ENCODE measurements at places on chromosomes 1 and 21.

DNA sequence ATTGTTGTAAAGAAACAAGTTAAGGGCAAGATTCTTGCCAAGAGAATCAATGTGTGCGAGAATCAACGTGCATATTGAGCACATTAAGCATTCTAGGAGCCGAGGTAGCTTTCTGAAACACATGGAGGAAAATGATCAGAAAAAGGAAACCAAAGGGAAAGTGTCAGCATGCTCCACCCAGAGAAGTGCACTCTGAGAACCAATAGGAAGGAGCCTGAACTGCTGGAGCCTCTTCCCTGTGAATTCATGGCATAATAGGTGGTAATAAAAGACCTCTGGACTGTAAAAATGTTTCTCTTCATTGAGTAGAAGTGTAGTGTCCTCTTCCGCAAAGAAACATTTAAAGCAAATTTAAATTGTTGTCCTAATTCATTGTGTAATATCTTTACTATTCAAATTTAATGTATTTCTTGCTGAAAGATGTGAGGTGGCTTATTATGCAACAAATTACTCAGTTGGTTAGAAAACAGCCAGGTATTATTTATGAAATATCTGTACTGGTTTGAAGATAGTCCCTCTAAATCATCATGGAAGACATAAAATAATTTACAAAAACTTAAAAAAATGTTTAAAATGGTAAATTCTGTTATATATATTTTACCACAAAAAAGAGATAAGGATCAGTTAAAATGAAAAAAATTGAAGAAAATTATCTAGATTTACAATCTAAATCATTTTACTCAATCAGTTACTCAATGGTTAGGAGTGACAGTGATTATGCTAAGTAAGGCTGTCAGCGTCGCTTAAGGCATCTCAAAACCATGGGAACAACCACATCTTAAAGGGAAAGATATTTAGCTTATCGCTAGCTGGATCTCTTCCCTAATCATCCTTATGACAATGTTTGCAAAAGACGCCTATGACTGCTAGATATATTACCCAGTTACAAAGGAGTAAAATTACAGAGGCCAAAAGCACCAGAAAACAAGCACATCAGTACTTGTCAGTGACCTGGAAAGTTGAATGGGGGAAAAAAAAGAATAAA is 31.3 kb downstream of the NVL start:
- DNase-seq, result no peak

DNA sequence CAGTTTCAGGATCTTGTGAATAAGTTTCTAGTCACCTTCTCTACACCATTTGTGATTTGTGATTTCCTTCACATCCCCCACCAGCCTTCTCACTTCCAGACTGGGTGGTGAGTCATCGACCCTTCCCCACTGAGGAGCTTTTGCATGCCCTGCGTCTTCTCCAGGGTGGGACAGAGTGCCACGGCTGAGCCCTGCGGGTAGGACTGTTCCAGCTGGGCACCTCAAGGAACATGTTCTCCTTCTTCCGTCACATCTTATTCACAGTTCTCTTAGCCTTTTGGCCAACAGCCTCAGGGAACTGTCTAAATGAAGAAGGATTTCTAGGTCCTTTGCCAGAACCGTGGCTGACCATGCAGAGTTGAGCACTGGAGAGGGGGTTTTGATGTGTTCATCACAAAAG is 116.5 kb downstream of the TMEM53 start:
- no peak for DNase-seq

DNA sequence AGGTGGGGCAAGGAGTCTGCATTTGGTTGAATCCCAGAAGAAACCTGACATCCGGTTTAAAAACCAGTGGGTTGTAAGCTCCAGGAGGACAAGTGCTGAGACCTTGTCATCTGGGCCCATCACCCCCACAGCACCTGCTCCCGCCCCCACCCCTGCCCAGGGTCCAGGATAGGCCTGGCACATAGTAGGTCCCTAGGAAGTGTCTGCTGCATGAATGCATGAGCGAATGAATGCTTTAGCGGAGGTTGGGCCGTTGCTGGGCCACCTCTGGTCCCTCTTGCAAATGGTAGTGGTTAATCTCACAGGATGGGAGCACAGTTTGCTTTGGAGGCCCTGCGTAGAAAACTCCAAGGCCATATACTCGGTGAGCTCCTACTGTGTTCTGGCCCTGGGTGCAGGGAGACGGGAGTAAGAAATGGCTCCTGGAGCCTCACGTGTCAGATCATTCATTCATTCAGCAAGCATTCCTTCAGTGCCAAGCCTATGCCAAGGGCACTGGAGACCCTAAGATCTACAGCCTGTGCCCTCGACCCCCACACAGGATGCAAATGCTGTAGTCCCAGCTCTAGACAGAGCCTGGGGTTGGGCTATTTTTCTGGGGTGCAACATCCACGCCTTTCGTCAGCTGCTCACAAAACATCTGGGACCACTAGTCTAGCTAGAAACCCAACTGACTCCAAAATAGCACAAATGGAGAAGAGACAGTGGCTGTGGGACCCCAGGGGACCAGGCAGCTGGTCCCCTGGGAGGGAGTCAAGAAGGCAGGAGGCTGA is 28.9 kb downstream of the EPHA2 start:
- no peak for DNase-seq

GRCh38 chr1:159990005-159990404 is 36.0 kb upstream of the SLAMF9 start:
- no peak for DNase-seq

DNA sequence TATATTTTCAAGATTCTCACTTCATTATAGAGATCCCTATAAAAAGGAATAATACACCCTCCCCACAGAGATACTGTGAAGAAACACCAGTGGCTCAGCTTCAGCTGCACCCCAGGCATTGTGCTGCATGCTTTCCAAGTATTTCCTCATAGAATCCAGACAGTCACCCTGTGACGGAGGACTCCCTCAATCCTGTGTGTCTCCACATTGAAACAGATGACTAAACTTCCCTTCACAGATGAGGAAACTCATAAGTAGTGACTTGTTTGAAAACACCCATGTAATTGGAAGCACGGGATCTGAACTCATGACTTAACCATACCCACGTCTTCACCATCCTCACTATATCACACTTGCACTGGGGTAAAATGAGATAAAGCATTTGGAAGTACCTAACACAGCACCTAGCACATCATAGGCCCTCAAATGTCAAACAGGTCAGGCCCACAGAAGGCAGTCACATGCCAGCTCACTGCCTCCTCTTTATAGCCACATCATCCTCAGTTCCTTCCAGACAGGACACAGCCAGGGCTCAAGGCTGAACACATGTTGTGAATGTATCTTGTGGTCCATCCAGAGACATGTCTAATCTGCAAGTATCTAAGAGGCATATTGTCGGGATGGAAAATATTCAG is 55.2 kb downstream of the GPR161 start:
- DNase-seq, result no peak

GRCh38 chr1:50080904-50081586 is 27.7 kb upstream of the ELAVL4 start:
- DNase-seq, result peak; percentile 63

DNA sequence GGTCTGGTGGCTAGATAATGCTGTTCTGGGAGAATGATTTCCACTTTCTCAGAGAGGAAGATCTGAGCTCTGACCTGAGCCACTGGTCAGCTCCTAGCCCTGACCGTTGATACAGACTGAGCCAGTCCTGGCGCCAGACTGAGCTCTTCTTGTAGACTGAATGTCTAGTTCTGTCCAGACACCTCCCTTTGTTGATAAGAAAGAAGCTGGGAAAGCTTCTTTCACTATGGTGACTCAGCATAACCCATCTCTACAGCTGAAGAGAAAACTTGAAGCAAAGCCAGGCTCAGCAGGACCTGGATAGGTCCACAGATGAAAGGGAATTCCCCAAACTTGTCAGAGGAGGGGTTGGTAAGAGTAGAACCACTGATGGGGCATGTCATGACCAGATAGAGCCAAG is 9.9 kb upstream of the TRABD2B start:
- DNase-seq, result peak; percentile 72

- DNase-seq, result no peak
Measured at GRCh38 chr1:168279253-168279652, 1.4 kb upstream of the TBX19 start.

GRCh38 chr1:41023279-41023990 is 1.9 kb upstream of the SLFNL1 start:
- peak; percentile 6 for DNase-seq

DNA sequence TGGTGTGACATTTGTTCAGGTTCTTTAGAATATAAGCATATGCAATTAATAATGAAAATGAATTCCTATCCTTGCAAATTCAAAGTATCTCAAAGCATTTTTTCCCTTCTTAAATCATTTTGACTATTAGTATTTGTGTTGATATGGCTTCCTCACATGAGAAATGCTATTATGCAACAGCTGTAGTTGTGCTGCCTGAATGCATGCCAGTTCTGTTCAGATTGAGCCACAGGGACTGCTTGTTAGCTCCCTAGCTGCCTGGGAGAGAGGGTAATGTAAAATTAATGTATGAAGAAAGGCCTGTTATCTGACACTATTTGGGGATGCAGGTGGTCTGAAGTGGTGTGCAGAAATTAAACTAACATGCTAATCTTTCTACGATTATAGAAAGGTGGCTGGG is 45.5 kb downstream of the CACHD1 start:
- no peak for DNase-seq

DNA sequence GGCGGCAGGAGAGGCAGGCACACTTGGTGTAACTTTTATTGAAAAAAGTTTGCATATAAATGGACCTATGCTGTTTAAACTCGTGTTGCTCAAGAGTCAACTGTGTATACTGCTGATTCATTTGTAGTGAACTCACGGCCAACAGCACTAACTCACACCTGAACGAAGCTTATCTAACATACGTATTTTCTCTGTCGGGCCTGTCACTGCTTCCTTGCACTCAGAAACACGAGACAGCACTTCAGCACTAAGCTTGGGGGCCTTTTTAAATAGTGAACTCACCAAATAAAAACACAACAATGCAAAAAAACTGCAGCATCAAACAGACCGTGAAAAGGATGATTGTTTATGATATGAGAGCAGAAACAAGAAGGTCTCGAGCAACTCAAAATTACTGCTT is 58.9 kb upstream of the NEK2 start:
- no peak for DNase-seq

GRCh38 chr21:29175408-29176134 is 45.1 kb downstream of the MAP3K7CL start:
- peak; percentile 10 for DNase-seq

DNA sequence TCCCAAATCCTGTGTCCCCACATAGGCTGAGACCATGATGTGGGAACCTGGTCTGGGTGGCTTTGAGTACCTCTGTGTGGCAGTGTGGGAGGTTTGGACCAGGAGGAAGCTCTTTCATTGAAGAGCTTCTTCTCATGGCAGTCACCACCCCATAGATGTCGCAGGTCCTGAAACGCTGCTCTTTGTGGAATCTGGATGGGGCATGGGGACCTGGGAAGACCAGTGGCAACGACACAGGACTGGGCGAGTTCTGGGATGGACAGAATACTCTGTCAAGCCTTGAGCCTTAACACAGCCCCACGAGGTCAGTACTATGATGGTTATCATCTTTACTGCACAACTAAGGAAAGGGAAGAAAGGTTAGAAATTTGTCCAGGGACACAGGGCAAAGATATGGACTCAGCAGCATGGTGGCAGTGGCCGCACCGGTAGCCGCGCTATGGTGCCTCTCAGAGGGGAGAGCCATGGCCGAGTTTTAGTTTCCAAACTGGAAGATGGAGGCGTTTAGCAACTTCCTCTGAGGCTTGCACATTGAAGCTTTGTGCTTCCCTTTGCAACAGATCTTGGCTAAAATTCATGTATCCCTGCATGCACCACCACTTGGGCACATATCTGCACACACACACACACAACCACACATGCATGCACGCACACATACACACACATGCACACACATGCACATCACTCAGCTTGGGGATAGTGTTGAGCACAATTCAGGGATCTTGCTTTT is 117.7 kb upstream of the C1orf174 start:
- no peak for DNase-seq

DNA sequence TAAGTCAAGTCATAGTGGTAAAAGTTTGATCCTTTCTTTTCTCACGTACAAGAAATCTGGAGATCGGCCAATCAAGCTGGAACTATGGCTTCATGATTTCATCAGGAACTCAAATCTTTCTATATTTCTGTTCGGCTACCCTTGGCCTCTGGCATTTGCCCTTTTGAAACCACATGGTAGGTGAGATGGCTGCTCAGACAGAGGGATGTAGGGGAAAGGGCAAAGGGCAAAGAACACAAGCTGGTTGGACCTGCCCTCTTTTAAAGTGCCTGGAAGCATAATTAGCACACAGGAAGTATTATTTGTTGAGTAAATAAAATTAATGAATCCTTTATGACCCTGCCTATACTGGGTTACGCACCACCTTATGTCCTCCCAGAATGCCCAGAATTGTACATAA is 11.5 kb upstream of the RGS1 start:
- no peak for DNase-seq

DNA sequence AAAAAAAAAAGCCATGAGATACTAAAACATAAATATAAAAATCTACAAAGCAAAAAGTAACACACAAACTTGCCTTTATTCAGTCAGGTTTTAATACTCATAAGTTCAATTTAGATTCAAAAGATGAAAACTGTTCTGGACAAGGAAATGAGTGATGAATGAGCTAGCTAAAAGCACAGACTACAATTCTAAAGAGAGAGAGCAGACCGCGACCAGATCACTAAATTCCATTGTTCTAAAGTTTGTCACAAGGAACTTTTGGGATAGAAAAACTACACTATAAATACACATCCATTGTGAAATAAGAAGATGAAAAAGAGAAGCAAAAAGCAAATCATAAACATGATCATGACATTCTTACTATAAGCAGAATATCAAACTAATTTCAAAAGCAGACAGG is 1.7 kb downstream of the ODF2L start:
- DNase-seq, result no peak

GRCh38 chr1:8860738-8861516 is 17.6 kb downstream of the ENO1 start:
- no peak for DNase-seq

DNA sequence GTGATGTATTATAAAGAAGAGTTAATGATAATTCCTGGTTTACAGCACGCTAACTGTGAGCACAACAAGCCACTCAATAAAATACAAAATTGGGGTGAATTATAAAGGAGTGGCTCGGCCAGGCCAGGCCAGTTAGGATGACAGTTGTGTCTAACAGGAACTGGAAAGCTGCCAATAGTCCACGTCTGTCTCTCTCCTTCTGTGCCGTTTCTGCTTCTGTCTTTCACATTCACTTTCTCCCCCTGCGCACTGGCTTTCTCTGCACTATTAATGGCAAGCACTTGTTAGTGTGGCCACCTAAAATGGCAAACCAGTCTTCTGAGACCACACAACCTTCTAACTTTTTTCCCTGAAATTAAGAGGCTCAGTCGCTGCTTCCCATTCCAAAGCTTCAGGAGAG is 394.3 kb downstream of the NTNG1 start:
- peak; percentile 43 for DNase-seq
